ENCODE measurements at places on chromosomes 2 and 18.

GRCh38 chr2:39469807-39470206 lies 32.7 kb upstream of the MAP4K3 start:
- peak; percentile 45 for ATAC-seq

DNA sequence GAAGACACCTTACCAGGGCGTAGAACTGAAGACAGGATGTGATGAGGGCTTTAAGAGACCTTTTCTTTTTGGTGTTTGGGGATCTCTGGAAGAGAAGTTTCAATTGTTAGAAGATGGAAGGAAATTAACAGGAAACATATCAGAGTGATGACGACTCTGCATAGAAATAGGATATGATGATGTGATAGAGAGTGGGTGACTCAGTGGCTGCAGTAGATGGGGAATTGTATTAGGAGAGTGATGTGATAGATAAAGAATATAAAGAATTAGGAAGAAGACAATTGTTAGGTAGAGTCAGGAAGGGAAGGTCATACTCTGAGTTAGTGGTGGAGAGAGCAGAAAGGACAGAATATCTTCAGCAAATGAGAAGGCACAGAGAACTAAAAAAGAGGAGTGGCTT lies 593.9 kb downstream of the NYAP2 start:
- no peak for ATAC-seq

DNA sequence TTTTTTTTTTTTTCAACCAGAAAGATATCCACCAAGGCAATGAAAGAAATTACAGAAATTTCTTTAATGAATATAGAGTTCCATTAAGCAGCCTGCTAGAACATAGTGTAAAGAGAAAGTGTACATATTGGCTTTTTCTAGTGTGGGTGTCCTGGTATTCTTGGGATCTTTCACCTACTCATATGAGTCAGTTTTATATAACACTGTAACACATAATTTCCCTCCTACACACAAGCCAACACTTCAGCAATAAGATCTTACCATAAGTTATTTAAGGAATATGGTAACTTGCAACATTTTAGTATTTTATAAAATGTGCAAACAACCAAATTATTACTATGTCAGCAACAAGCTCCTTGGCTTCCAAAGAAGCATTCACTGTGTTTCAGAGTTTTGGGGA lies 59.9 kb downstream of the ZRANB3 start:
- no peak for ATAC-seq

DNA sequence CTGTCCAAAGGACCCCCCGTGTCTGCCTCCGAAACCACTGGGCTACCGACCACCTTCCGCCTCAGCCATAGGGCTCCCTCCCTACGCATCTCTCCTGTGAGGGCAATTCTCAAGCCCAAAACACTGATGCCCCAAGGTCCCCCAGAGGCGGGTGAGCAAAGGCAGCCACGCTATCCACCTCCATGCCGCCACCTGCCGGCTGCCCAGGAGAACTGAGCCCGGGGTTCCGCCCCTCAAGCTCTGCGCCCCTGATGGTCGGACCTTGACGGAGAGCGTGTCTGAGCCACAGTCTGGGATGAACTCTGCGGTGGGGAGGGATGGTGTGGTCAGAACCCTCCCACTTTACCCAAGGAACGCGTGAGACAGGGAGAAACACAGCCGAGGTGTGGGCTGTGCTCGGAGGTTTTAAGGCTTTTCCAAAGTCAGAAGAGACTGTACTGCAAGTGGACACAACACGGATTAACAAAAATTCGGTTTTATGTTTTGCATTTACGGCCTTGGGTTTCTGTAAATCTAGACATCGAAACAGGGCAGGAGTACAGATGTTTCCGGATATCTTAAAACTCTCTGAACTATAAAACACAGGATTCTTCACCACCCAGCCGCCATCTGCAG lies 114.1 kb downstream of the ZNF516 start:
- no peak for ATAC-seq

DNA sequence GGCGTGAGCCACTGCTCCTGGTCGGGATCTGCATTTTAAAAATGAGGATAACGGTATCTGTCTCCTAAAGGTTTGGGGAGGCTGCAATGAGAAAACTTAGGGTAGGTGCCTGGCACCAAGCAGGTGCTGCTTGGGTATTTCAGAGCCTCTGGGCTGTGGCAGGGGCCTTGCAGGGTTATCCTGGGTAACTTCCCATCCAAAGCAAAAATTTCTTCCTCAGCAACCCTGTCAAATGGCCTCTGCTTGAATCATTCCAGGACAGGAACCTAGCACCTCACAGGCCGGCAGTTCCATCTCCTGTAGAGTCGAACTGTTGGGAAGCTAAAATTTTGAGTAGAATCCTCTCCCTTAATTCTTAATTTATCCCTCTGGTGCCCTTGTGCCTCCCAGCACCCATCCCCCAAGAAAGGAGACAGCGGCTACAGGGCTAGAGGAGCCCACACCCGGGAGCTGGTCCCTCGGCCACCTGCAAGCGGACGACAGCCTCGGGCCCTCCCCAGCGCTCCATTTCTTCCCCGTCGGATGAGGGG lies 868 bp downstream of the CGREF1 start:
- ATAC-seq = no peak

GRCh38 chr2:28716265-28716865 lies 35.3 kb upstream of the PPP1CB start:
- peak; percentile 60 for ATAC-seq
